ENCODE measurements at places on chromosomes 3 and 15.

DNA sequence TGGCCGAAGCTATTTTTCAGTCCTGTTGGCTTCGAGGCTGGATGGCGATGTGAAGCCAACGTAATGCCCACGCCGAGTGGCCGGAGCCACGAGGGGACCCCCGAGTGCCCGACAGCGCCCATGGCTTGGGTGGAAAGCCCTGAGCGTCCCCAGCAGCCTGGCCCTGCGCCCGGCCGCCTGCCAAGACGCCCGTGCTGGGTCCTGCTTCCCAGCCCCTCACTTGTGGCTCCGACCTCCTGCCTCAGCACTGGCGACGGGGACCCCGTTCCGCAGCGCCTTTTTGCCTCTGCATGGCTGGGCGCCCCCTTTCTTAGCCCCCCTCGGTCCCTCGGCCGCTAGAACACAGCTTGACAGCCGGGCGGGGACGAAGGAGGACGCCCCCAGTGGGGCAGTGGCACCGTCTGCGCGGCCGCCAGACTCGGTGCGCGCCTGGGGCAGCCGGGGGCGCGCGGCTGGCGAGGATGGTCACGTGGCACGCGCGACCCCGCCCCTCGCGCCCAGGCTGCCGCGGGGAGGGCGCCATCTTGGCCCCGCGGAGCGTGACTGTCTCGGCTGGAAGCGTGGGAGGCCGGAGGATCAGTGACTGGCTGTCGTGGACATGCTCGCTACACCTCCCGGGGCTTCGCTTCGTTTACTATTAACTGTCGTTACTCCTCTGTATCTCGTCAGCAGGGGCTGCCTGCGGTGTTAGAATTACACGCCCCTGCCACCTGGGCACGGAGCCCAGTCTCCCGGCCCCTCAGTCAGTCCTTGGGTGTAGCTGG is 626 bp upstream of the GPR176 start:
- peak; percentile 95 for DNase-seq

DNA sequence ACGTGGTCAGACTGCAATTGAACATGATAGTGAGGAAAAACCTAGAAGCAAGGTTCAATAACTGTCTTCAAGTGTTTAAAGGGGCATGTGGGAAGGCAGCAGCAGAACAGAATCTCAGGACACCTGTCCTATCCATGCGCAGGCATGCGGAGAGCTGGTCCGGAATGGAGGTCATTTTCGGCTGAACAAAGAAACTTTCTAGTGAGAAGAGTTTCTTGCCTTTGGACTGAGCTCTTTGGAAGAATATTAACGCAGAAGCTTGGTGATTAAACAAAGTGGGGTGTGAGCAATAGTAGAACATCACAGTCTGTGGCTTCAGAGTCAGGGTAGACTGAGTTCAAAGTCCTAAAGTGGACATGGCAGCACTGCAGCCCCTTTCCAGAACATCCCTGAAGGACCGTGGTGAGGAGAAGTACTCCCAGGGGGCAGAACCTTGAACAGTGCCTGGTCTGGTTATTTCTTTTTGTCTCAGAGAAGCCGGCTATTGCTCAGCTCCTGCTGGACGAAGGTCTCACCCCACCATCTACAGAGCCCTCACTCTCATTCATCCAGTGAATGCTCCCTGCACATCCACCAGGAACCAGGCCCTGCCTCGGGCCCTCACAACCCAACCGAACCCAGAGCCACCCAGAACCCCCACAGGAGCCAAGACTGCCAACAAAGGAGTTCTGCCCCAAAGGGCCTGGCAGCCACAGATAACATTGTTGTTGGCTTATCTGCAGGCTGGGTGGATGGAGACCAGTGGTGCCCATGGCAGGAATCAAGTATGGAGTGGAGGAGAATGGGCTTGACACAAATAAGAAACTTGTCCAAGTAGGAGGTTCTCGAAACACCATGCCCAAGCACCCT is 2.8 kb upstream of the SSUH2 start:
- DNase-seq: no peak

DNA sequence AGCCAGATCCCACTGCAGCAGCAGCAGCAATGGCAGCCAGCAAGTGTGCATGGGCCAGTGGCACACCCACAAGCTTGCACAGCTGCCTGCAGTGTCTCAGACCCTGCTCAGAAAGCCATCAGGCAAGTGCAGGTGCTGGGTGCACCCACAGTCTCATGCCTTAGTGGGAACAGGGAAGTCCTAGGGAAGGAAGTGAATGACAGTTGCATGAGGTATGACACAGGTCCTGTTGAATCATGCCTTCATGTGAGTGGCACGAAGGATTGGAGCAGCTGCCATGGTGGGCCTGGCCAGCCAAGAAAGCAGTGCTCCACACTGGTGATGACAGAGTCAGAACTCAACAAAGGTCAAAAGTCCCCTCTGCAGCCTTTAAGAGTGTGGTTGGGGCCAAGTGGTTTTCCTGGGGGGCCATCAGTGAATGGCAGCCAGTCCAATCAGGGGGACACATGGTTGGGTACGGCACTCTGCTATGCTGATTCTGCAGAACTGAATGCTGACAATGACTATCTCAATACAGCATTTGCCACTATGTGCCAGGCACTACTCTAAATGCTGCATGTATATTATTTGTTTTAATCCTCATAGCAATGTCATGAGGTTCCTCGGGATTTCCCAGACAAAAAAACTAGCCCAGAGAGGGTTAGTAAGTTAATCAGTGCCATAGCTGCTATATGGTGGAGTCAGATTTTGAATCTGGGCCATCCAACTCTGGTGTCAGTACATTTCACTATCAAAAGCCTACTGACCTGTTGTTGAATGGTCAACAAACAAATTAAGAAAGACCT is 94.3 kb downstream of the AQP9 start:
- peak; percentile 80 for DNase-seq

DNA sequence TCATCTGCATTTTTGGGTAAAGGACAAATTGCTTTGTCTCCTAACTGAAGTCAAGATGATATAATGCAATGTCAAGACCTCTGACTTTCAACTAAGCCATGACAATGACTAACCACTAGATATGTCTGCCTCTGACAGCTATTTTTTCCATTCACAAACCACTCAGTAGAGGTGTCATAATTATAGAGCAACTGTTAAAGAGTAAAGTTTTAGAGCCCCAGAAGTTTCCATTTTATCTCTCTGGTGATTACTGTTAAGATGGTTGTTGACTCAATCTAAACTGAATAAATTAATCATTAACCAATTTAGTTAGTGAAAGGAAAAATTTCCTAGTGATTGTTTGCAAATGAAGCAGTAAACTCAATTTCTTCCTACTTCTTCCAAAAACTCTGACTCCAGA is 779.9 kb downstream of the GRM7 start:
- no peak for DNase-seq

GRCh38 chr3:132016061-132017041 is 18.5 kb downstream of the CPNE4 start:
- DNase-seq: no peak

GRCh38 chr3:188734395-188734794 is 437.4 kb upstream of the TPRG1 start:
- DNase-seq: no peak

- no peak for DNase-seq
Measured at GRCh38 chr3:81752604-81753003, 8.8 kb downstream of the GBE1 start.

DNA sequence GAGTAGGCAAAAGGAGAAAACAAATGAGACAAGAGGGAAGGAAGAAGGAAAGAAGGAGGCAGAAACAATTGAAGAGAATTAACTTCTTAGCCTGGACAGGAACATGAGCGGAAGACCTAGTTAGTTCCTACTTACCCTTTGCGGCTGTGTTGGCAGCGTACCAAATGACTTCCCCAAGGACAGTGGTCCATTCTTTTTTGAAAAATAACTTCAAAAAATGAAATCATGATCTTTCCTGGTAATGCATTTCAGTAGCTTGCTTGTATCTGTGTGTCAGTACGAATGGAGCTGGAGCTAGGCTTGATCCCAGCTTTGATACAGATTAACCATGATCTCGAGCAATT is 41.5 kb upstream of the CFAP161 start:
- peak; percentile 59 for DNase-seq

GRCh38 chr3:170244576-170244975 is 22.4 kb downstream of the PRKCI start:
- DNase-seq: no peak

GRCh38 chr15:59250249-59250648 is 43.6 kb downstream of the LDHAL6B start:
- no peak for DNase-seq

- no peak for DNase-seq
Measured at GRCh38 chr3:126300761-126301481, 56.3 kb downstream of the KLF15 start.

DNA sequence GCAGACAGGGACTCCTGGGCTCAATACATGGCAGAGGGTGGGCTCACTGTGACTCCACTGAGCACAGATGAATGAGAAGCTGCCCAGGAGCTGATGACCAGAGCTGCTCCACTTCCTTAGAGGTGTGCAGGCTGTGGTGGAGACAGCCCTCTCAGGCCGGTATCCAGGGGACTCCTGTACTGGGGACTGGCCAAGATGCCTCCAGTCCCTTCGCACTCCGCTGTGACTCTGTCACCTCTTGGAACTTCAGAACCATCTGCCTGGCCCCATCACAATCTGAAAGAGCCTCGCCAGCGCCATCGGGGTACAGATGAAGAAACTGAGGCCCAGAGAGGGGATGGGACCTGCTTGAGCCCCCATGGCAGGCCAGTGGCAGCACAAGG is 111.2 kb downstream of the ETFA start:
- DNase-seq: no peak

DNA sequence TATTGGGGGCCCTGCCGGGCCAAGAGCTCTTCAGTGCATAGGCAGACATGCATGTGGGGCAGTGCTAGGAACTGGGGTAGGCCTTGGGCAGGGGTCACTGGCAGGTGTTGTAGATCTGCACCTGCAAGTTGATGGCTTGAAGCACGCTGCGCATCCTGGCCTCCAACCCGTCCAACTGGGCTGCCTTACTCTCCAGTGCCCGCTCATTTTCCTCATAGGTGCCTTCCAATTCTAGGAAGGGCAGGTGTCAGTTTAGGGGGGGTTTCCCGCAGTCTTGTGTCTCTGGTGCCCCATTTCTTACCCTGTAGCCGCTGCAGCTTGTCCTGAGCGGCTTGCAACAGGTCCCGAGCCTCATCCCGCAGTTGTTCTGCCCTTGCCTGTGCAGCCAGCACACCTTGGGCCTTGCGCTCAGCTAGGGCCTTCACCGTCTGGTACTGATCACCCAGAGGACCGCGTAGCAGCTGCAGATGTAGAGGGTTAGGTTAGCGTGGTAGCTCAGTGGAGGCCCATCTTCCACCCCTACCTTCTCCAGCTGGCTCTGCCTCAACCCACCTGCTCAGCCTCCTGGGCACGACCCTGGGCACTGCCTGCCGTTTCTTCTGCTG is 611 bp upstream of the USP19 start:
- DNase-seq: no peak

DNA sequence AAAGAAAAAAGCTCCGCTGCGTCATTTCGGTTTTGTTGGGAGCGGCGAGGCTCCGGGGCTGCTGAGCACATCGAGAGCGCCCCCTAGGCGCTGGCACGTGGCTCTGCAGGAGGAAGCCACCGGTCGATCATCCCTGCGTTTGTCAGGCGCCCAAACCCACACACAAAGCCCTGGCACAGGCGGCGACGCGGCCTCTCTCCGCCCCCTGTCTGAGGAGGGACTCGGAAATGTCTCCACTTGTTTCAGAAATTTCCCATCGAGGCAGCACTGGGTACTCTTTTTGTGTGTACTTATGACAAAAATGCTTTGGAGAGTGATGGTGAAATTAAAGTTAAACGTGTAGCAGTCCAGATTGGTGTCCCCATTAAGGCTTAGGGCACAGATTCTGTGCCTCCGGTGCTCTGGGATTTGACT is 407.3 kb upstream of the ONECUT1 start:
- peak; percentile 87 for DNase-seq

DNA sequence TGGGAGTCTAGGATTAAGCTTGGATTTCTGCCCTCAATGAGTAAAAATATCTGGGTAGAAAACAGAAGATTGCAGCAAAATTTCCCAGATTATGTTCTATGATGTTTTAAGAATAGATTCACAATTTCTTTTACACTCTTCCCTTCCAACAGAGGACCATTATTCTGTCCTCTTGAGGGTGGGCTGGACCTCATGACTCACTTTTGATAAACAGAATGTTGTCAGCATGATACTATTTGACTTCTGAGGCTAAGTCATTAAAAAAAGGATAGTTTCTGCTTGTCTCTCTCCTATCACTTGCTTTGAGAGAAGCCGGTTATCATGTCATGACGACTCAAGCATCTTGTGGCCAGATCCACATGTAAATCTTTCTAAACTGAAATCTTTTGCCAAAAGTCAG is 396.2 kb upstream of the CDIN1 start:
- DNase-seq: no peak

GRCh38 chr3:73827204-73827603 is 202.5 kb upstream of the PDZRN3 start:
- DNase-seq: no peak

DNA sequence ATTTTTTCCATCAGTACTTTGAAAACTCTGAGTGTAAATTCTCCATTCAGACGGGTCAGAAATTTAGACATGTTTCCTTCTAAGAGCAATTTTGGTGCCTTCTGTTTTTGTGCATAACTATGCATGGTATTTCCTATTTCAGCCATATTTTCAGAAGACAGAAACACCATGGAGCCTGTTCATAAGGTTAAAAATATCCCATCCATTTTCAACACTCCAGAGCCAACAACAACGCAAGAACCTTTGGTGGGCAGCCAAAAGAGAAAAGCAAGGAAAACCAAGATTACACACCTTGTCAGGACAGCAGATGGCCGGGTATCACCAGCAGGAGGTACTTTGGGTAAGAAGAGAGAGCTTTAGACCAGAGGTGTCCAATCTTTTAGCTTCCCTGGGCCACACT is 275.6 kb downstream of the BBX start:
- DNase-seq: no peak

DNA sequence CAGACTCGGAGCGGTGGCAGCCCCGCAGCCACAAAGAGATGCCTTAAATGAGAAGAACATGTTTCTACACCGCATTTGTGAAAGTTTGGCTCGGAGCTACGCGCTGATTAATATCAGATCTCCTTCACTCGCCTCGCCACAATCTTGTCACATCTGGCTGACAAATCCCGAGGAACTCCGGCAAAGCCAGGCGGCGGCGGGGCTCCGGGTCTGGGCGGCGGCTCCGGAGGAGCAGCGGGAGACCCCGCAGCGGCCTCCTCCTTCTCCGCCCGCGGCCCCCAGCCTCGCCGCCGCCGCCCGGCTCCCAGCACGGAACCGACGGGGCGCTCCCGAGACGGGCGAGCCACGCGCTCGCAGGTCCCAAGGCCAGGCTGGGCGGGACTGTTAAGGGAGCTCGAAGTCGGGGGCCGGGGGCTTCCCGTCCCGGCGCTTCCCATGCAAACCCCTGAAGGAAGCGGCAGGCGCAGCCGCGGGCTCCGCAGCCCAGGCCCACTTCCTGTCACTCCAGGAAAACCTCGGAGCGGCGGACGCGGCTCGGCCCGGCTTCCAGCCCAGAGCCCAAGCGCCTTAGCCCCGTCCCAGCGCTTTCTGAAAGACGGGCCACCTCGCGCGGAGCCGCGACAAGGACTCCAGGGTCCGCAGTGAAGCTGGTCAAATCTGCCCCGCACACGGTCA is 1.2 kb downstream of the BNC1 start:
- peak; percentile 9 for DNase-seq

GRCh38 chr3:66392966-66393332 is 107.9 kb downstream of the LRIG1 start:
- no peak for DNase-seq
